ENCODE measurements at places on chromosomes 4 and X.

DNA sequence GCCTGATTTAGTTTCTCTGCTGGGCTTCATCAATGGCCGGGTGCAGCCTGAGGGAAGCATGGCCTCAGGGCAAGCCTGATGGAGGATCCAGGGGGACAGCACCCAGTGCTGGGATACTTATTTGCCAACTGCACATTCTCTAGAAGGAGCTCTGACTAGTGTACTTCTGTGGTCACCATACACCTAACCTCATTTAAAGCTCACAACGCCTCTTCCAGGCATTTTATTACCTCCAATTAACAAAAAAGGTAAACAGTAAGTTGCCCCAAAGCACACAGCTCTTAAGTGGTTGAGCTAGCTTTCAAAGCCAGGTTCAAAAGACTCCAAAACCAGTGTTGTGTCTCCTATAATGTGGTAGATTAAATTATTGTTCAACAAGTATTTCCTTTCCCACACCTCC lies 26.8 kb upstream of the ATXN3L start:
- DNase-seq, result no peak

DNA sequence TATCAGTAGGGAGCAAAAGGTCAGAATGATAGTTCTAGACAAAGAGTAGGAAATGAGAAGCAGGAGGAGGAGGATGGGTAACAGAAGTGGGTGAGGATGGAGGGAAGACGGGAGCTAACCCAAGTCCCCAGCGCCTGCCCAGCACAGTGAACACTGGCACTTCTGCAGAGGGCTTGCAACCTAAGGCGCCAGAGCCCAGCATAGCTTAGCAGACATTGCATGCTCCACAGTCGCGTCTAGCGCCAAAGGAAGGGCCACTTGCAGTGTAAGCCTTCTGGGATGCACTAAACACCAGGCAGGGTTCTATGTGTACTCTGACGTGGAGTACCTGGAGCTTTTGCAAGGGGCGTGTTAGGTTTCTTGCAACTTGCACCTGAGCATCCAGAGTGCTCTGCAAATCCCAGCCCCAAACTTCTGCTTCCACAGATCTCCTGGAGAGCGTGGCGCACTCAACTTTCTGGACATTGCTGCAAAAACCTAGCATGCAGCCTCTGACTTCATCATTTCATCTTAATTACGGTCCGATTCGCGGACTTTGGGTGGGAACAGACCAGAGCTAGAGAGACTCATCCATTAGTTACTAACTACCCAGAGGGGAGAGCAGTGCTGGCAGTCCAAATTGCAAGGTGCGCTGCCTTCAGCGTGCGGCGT lies 46.5 kb upstream of the NKAP start:
- no peak for DNase-seq

GRCh38 chr4:106869551-106869950 lies 166.6 kb downstream of the DKK2 start:
- DNase-seq, result peak; percentile 58

- no peak for DNase-seq
Observed at GRCh38 chr4:139887962-139888735, 222.5 kb downstream of the MGST2 start.

DNA sequence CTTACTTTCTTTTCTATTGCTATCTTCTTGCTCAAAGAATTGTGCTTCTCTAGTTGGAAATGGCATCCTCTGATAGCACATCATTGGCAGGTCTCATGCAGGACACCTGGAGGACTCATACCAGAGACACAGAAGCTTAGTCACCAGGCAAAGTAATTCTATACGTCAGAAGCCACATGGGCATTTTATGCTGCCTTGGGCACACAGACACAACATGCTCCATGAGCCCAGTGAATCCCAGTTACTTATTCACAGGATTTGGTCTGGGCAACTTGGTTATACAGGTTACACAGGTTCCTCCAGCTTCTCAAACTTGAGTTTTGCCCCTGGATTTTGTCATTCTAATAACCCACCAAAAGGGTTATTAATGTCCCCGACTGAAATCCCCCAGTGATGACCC lies 7.1 kb downstream of the RASSF6 start:
- no peak for DNase-seq

- no peak for DNase-seq
Observed at GRCh38 chrX:153319295-153320046, 2.1 kb downstream of the PNMA6F start.

GRCh38 chr4:185771711-185772390 lies 40.1 kb downstream of the SORBS2 start:
- no peak for DNase-seq

GRCh38 chr4:100486496-100486895 lies 31.3 kb downstream of the EMCN start:
- DNase-seq, result no peak

- no peak for DNase-seq
Observed at GRCh38 chrX:39262641-39263040, 461.4 kb downstream of the MID1IP1 start.

DNA sequence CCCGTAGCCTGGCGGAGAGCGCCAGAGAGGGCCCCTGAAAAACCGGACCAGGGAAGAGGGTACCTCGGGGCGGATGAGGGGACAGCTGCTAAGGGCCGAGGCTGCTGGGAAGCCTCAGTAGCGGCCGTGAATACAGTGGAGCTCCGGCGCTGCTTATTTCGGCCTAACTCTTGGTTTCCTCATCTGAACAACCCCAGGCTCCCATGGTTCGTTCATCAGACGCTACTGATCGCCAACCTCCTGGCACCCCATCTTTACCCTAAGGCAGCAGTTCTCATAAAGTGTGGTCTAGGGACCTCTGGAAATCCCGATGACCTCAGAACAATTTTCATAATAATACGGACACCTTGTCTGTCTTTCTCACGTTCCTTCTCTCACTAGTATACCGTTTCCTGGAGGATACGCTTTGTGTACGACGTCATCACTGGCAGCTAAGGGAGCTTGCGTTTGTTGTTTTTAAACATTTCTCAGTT lies 645 bp upstream of the RAB28 start:
- peak; percentile 45 for DNase-seq

DNA sequence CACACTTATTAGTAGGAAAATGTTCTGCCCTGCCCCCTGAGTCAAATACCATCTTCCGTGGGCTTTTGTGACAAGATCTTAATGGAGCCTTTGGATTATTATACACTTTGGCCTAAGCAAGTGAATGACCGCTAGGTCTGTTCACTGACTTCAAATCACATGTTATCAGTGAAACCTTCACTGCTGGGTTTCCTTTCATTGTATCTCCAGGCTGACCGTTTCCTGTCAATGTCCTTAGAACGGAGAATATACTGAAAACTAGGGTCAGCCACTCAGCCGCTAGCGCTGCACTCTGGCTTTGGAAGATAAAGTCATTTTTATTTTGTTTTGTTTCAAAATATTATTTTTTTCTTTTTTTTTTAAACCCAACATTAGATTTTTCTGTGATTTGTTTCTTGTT lies 107.0 kb upstream of the TLL1 start:
- DNase-seq, result no peak

DNA sequence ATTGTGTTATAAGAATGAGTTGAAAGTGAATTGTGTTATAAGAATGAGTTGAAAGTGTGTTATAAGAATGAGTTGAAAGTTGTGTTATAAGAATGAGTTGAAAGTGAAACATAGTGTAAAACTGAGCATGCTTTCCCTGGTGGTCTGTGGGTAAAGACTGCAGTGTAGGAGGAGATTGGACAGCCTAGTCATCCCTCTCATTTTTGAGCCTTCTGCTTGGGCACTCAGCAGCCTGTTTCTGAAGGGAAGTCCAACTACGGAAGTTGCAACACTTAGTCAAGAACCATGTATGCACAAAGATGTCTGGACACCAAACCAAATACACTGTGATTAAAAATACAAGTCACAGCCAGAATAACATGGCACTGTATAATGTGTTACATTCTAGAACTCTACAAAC lies 72.6 kb downstream of the ANK2 start:
- DNase-seq, result no peak
